Right cardiac atrium (tissue), 5 donors: ENCODE measurements at places on chromosomes 5 and 9.

GRCh38 chr9:76667521-76667957, 96.7 kb upstream of the PCA3 start:
- DNase-seq, result no peak

- no peak for DNase-seq
Observed at GRCh38 chr9:128788445-128788844, 1.4 kb downstream of the TBC1D13 start.

DNA sequence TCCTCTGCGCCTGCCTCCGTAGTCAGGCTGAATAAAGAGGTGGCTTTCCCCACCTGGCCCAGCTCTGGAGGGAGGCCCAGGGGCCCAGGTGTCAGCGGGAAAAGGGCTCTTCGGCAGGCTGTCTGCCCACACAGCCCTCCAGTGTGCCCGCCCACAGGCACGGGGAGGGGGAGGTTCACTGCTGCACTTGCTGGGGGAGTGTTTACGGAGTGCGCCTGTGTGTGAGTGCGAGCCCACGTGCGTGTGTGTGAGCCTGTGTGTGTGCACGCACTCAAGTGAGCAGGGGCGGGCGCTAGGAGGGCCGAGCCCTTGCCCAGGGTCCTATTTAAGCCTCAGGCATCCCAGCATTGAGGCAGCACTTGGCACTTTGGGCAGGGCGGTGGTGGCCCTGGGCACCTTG, 10.9 kb downstream of the DNLZ start:
- peak; percentile 84 for DNase-seq

GRCh38 chr9:38066914-38067858, 1.8 kb downstream of the SHB start:
- peak; percentile 78 for DNase-seq

GRCh38 chr9:37719526-37719925, 34.1 kb upstream of the TRMT10B start:
- no peak for DNase-seq

DNA sequence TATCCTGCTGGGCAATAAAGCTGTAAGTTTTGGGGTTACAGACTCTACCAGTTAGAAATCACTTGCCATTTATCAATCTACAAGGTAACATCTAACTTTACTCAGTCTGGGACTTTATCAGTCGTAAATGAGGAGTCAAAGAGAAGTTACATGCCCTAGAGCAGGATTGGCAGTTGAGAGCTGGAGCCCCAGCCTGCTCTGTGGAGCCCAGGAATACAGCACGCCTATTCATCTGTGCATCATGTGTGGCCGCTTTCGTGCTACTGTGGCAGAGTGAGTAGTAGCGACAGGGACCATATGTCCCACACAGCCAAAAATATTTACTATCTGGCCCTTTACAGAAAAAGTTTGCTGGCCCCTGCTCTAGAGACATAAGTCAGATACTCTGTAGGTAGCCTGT, 152.5 kb upstream of the NTRK2 start:
- DNase-seq, result no peak

GRCh38 chr5:62460578-62460983, 48.0 kb downstream of the IPO11 start:
- no peak for DNase-seq

DNA sequence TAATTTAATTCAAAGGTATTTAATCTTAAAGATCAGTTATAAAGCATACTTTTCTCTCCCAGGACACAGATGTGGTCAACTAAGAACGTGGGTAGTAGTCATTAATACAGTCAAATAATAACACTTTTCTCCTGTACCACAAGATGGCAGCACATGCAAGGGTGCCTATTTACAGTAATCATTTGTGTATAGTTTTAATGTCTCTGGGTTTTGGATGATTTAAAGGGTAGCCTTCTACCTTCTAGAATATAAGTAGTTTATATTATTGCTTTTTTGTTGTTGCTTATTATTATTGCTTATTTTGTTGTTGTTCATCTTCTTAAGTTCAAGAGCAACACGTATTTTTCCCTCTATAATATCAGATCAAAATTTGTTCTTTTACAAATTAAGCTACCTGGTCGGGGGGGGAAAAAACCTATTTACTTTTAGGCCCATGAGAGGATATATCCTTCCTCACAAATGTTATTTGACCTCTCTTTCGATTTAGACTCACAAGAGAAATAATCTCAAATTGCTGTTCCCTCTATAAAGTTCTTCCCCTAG, 59.6 kb upstream of the SLC27A6 start:
- no peak for DNase-seq
